ENCODE measurements at places on chromosomes 7 and 10.

DNA sequence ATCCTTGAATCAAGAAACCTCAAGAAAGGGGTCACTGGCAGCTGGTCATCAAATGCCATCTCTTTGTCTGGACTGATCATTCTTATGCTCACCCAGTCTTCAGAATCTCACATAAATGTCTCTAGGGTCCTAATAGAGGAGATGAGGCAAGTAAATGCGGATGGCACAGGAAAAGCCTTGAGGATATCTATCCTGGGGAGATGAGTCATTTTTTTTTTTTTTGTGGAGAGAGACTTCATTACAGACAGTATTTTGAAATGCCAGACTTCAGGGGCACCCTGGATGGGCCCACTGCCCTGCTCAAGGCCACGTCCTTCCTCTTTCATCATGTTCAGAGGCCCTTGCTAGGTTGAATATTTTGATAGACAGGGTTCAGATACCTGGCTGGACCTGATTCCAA lies 19.5 kb upstream of the PLPP4 start:
- DNase-seq = no peak

- no peak for DNase-seq
Measured at GRCh38 chr10:4022473-4022872, 237.5 kb upstream of the KLF6 start.

DNA sequence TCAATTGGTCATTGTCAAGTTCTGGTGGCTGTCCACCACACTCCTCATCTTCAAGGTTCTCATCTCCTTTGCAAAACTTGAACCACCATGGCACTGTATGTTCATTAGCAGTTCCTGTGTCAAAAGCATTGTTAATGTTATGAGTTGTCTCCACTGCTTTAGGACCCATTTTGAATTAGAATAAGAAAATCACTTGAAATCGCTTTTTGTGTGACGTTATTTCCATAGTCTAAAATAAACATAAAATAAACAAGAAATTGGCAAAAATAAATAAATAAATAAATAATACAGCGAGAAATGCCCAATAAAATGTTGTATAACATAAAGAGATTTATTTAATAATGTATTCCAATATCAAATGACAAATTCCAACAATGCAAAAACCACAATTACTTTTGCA lies 195.5 kb upstream of the CDC14C start:
- no peak for DNase-seq

- no peak for DNase-seq
Measured at GRCh38 chr10:58050575-58050974, 217.1 kb downstream of the IPMK start.

DNA sequence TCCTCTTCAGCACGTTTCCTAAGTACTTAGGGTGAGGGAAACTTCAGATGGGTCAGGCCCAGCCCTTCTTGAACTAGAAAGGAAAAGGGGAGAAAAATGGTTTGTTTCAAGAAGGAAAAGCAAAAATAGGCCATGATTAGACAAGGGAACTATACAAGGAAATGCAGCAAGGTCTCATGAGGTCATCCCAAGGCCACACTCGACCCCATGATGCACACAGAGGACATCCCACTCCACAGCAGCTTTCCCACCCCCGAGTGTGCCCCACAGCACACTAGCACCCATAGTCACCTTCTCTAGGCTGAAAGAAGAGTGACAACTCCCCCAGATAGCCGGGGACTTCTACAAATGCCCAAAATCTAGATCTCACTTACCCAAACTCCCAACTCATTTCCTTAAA lies 173.4 kb downstream of the FAM107B start:
- no peak for DNase-seq

DNA sequence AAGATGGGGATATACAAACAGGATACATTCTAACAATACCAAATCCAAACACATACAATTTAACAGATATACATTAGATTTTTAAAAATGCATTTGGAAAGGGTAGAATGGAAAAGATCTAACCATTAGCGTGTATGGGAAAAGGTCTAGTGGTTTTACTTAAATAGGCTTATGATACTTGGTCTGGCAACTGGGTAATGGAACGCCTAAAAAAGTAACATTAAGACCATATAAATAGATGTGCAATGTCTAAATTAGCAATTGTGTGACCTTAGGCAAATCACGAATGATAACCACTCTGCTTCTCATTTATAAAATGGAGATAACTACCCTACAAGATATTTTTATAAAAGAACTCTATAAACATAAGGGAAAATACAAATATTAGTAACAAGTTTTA lies 135.2 kb downstream of the CNOT4 start:
- DNase-seq = no peak

DNA sequence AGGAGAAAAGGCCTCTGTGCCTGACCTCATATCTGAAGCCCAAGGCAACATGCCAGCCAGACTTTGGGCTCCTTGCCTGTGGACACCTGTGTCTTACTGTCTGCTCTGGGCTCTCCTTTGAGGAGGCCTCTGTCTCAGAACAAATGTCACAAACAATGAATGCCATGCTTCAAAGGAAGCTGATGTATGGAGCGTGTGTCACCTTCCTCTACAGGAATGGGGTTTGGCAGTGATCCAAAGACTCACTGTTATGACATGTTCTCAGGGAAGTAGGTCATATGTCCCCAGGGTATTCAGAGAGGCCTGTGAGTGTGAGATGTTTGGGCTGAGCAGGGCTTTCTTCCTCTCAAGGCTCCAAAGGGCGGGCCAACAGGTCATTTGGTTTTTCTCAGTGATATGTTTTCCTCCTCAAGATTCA lies 38.4 kb downstream of the PTPRE start:
- DNase-seq = no peak

- no peak for DNase-seq
Measured at GRCh38 chr7:141287936-141288335, 214.1 kb downstream of the TMEM178B start.

GRCh38 chr10:43041422-43042342 lies 35.2 kb upstream of the RET start:
- DNase-seq = no peak

DNA sequence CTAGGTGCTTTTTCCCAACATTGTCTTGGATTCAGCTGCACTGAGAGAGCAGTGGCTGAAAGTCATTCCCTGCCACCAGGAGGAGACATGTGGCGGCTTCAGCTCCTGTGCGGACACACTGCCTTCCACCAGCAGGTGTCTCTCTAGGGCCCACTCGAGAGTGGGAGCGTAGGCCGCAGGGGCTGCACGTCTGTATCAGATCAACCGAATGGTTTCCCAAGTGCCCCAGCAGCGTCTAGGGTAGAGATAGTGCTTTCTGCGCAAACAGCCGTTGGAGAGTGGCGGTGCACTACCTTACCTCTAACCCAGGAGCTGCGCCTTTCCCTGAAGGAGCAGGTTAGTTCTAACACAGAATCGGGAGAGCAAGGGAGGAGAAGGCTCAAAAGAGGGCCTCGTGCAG lies 31.7 kb downstream of the PAPOLB start:
- peak; percentile 39 for DNase-seq

DNA sequence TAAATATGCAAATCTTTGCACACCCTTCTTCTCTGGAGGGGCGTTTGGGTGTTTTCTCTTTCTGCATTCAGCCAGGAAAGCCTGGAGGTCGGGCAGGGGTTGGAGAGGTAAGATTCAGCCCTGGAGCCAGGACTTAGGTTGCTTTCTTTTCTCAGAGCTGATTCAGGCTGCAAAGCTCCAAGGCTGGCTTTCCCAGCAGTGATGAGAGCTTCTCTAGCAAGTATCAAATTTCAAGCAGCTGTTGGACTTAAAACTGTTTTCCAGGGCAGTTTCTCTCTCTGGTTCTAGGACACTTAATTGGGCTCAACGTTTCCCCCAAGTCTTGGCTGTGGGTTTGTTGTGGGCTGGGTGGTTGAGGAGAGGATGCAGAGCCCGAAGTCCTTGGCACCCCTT lies 608 bp downstream of the AKR1B10 start:
- no peak for DNase-seq

DNA sequence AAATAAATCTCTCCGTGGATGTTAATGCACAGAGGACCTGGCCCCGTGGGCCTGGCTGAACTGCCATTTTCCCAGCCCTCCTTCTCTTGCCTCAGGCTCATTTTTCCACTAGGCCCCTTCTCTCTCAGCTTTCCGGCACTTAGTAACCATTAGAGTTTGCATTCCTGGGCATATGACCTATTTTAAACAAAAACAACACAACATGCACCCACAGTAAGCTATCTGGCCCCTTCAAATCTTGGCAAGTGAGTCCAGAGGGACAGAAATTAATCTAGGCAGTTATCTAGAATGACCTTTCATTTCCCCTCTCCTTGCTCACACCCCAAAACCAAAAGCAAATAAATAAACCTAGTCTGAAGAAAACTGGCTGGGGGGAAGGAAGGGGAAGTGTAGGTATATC lies 11.7 kb downstream of the FBXW4 start:
- DNase-seq = no peak

GRCh38 chr7:94374231-94374630 lies 20.5 kb upstream of the COL1A2 start:
- no peak for DNase-seq

- no peak for DNase-seq
Measured at GRCh38 chr10:123425680-123426079, 240.5 kb upstream of the GPR26 start.

GRCh38 chr7:8739837-8740236 lies 306.4 kb downstream of the NXPH1 start:
- no peak for DNase-seq

DNA sequence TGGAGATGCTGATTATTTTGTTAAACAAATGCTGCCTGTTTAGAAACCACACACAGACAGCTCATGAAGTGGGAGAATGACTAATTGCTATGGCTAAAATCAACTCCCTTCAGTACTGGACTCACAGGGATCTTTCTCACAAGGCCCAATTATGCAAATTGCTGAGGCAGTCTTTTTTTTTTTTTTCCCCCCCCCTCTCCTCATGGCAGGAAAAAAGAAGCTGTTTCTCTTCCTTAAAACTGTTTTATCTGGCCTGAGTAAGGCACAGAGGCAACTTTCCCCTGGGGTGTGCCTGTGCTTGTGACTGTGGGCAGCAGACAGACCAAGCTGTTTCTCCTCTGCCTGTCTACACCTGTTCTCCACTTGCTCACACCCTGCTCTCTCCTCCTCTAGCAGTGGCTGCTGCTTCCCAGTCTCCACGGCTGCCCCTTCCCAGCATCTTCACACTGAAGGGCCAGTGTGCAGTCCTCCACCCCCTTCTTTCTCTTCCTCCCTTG lies 65.4 kb upstream of the STEAP1B start:
- DNase-seq = no peak

DNA sequence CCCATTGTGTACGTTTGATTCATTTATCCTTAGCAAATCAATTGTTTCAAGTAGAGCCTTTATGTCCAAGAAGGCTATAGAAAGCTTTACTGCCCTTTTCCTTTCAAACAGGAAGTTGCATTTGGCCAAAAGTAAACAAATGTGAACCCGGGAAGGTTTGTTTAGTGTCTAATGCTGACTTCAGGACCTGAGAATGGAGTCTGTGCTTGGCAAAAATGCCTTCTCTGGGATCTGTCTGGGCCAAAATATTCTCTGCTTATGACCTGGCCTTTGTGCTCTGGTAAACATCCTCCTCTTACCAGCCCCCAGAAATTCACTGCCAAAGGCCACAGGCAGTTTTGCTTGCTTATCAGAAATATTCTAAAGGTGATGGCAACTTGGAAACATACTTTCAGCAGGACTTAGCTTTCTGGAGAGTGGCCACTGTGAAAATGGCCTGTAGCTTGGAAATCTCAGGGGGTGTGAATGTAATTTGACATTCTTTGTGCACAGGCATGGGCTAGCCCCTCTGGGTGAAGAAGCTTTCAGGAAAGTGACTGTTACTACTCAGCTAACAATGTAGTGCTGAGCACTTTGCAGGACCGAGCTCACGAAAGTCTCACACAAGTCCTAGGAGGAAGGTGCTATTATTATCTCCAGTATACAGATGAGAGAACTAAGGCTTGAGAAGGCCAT lies 199.5 kb downstream of the PTEN start:
- no peak for DNase-seq

DNA sequence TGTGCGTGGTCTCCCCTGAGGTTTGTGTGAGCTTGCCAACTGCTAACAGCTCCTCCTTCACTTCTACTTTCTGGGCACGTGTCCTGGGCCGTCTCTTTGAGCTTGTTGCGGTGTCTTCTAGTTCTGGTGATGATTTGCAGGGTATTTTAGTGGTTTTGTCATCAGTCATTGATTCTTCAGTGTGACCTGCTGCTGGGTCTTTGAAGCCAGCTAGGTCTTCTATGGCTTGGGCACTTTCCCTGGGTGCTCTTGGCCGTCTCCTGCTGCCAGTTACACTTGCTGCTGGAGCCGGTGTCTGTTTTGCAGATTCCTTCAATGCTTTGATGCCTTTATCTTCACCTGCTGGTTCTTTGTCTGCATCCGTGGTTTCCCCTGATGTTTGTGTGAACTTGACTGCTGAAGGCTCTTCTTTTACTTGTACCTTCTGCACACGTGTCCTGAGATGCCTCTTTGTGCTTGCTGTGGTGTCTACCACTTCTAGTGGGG lies 23.0 kb downstream of the MKI67 start:
- no peak for DNase-seq

- DNase-seq = peak; percentile 20
Measured at GRCh38 chr7:133230591-133231194, 22.2 kb upstream of the EXOC4 start.

- DNase-seq = no peak
Measured at GRCh38 chr7:85820702-85821443, 634.0 kb upstream of the SEMA3D start.

DNA sequence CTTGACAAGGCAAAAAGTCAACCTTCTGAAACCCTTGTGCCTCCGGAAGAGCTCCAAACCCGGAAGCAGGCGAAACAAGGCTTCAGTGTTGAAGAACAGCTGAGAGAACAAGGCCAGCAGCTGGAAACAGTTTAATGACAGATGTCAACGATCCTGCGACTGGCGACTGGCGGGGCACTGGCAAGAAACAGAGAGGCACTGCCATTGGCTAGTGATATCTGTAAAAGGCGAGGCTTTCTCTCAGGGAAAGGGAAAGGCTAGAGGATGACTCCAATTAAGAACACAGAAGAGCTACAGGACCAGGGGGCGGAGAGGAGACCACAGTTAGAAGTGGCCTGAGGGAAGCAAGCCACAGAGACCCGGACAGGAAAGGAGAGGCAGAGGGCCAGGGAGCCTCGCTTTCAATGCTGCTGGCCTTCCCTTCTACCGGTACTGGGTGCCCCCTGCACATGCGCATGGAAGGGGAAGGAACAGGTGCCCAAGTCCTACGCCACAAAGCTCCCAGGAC lies 19.4 kb downstream of the ITGB1 start:
- DNase-seq = no peak

GRCh38 chr10:84140036-84140379 lies 699 bp downstream of the GHITM start:
- DNase-seq = no peak

- DNase-seq = no peak
Measured at GRCh38 chr7:157904866-157905570, 568.2 kb downstream of the DNAJB6 start.

- DNase-seq = no peak
Measured at GRCh38 chr7:2040201-2040892, 192.4 kb downstream of the MAD1L1 start.
